Fibroblast of mammary gland (primary cell): ENCODE measurements at places on chromosomes 6 and 20.
A peak's percentile ranks its signal among the peaks of the same experiment; 100 is the strongest.

DNA sequence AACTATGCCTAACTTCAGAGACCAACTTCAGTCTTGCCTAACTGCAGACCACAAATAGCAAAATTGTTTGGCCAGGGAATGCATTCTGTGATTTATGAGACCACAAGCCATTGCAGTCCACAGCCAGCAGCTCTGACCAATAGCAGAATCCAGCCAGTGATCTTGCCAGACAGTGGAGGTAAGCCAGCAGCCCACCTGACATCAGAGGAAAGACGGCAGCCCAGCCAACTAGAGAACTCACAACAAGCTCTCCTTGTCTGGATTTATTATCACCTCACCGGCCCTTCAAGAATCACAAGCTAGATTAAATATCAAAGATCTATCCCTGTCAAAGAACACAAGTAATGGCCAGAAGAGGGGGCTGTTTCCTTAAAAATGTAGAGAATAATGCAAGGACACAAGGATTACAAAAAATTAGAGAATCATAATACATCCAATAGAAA is 66.5 kb upstream of the SLC35F1 start:
- DNase-seq: peak; percentile 55

GRCh38 chr6:107801173-107801886 is 22.8 kb downstream of the SCML4 start:
- peak; percentile 27 for DNase-seq

DNA sequence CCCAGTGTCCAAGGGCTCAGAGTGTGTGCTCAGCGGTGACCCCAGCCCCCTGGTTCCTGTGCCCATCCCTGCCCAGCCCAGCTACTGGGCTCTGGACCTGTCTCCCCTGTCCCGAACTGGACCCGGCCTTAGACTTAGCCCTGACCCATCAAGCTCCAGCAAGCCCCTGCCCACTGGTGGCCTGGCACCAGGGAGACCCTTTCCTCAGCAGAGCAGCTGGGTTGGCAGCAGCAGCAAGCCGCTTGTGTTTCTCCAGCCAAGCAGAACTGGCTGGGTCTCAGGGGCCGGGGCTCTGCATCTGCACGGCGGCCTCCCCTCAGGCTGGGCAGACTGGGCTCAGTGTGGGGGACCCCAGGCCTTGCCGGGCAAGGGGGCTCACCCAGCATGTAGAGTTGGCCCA is 801 bp downstream of the SPDEF start:
- DNase-seq: no peak

DNA sequence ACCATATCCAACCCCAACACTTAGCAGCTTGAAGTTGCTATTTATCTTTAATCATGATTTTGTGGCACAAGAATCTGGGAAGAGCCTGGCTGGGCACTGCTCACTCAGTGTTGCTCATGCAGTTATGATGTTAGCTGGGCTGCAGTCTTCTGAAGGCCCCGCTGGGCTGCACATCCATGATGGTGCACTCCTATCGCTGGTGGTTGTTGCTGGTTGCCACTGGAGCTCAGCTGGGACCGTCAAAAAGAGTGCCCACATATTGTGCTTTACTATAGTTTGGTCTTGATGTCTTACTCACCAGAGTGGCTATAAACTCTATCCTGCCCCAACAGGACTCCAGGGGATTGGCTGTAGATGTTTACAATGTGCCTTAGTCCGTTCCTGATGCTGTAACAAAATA is 137.8 kb downstream of the PCSK2 start:
- no peak for DNase-seq

- DNase-seq: no peak
Measured at GRCh38 chr6:3424185-3424927, 32.5 kb downstream of the SLC22A23 start.

DNA sequence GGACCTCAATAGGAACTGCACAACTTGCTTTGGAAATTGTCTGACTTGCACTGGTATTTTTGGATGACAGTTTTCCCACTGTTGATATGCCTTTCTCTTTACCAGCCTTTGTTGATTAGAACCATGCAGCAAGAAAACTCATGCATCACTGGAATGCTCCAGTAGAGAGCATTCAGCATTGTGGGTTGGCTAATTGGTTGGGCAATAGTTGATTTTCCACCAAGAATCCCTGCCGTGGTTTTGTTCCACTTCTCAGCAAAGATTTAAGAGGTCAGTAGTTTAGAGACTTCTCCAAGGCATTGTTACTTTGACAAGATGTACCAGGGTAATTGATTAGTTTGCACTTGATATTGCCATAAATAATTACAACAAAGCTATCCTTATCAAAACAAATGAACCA is 260.0 kb downstream of the DHX35 start:
- no peak for DNase-seq

- DNase-seq: no peak
Measured at GRCh38 chr6:61200444-61200843, 1085.6 kb downstream of the KHDRBS2 start.

DNA sequence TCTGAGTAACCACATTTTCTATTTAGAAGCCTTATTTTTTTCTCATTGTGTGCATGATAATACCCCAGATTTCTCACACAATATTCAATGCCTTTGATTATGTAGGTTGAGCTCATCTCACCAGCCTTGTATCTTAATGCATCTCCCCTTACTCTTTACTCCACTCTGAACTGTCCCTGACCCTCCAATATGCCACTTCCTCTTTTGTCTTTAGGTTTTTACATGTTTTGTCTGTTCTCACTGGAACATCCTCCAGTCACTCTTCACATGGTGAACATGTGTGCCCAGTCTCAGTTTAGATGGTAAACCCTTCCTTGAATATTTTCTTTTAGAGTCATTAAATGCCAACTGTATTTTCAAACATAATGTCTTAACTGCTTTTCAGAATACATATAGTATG is 392.9 kb upstream of the IMPG1 start:
- no peak for DNase-seq

DNA sequence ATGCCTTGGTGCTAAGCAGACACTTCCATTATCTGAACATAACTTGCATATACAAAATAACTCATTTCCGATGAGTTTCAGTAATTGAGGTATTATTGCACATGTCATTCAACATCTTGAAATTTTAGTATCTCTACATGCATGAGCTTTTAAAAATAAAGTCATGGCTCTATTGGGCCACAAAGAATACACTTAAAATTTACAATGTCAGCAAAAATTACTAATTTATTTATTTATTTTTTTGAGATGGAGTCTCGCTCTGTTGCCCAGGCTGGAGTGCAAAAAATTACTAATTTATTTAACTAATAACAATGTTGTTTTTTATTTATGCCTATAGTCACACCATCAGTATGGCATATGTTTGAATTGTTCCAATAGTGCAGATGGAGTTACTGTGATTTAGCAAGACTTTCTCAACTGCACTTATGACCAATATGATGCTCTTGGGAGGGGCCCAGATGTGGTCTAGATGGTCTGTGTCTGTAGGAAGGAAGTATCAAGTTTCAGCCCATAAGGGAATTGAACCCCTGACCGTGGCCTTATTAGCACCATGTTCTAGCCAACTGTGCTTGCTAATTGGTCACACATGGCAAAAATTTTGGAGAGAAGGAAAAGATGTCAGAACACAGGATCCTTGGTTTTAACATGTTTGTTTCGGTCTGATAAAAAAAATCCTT is 370.7 kb upstream of the TSHZ2 start:
- DNase-seq: peak; percentile 88

- DNase-seq: peak; percentile 73
Measured at GRCh38 chr20:56429502-56429901, 17.4 kb downstream of the CASS4 start.

DNA sequence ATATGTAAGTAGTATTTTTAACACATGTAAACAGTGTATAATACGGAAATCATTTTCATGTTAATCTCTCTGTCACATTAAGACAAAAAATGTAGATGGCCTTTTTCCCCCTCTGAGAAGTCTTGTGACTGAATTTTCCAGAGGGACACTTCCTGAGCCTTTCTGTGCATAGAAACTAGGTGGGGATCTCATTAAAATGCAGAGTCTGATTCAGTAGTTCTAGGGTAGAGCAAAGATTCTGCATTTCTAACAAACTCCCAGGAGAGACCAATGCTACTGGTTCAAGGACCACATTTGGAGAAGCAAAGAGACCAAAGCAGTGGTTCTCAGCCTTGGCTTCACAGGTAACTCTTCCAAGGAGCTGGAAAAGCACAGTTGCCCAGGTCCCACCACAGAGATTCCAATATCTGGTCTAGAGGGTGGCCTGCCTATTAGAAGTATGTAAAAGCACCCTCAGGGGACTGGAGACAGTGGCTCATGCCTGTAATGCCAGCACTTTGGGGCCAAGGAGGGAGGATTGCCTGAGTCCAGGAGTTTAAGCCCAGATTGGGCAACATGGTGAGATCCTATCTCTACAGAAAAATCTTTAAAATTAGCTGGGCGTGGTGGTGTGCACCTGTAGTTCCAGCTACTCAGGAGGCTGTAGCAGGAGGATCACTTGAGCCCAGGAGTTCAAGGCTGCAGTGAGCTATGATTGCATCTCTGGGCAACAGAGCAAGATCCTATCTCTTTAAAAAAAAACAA is 378.5 kb downstream of the KIF16B start:
- no peak for DNase-seq

DNA sequence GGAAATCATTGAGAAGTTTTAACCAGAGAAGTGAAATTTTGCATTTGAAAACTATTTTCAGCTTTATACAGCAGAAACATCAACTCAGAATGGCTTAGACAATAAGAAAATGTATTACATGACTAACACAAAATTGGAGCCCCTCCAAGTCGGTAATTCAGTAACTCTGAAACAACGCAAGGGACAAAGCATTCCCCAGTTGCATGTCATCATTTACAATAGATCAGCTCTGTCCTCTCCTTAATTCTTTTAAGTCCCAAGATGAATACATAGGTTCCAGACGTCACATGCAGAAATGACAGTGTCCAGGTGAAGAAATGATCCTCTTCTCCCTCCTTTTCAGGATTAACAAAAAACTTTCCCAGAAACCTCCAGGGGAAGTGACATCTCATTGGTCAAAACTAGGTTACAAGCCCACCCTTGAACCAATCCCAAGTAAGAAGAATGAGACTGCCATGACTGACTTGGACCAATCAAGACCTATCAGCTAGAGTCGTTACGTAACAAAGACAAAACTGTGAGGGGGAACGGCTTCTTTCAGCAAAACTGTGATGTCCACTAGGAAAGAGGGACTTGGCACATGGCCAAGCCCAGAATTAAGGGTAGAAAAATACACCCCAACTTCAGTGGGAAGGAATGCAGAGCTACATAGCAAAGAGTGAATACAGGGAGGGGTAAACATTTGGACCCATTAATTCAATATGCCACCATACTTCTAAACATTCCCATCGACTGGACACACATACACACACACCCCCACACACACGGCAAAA is 149.8 kb upstream of the PRND start:
- DNase-seq: peak; percentile 45

DNA sequence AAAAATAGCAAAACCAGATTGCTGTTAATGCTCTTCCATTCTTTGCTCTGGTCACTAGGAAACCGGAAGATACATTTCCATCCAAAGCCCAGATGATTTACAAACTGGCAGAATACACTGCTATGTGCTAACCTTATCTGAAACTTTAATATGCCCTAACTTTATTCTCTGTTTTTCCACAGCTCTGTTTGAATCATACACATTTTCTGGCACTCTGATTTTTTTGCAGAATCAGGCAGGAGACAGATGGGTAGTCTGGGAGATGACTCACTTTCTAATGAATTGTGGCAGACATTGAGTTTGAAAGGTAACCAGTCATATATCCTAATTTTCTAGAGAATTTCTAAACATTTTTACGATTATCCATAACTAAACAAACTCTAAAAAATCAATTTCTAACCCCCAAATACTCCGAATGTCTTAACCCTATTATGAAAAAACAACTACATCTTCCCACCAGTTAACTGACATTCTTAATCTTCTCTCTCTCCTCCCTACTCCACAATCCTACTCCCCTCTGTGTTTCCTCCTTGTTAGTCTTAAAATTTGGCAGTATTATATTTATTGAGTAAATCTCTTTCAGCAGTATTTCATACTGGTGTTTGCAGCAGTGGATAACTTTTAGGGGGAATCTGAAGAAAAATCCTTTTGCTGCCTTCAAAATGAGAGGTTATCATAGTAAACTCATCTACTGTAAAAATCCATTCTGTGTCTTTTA is 63.5 kb downstream of the MAN1A1 start:
- DNase-seq: peak; percentile 63

DNA sequence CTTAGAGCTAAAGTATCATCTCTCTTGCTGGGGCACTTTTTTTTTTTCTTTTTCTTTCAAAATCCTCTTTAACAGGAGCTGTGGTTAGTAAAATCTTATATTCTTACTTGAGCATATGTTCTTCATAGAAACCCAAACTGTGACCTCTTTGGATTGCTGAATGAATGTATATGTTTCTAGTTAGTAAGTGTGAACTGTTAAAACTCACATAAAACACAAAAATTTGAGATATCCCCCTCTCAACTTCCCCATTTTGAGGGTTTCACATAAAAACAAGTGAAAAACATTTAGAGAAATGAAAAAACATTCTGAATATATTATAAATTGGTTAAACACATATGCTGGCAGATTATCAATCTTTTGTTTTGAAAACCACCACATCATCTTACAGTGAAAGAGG is 78.1 kb downstream of the INSM1 start:
- DNase-seq: no peak

DNA sequence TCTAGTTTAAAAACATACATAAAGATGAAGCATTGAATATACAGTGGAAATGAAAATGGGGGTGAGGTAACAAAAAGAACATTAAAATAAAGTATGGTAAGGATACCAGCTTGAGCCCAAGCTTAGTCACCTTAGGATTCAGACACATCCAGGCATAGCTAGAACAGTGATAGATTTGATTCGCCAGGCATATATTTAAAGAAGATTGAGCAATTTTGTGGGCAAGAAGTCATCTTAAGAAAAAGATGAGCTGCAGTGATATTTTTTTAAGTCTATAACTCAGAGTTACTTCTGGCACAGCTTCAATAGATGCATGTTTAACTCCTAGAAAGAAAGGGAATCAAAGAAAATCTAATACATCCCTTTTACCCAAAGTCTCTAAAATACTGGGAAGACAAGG is 97.9 kb downstream of the BMP5 start:
- DNase-seq: peak; percentile 75

DNA sequence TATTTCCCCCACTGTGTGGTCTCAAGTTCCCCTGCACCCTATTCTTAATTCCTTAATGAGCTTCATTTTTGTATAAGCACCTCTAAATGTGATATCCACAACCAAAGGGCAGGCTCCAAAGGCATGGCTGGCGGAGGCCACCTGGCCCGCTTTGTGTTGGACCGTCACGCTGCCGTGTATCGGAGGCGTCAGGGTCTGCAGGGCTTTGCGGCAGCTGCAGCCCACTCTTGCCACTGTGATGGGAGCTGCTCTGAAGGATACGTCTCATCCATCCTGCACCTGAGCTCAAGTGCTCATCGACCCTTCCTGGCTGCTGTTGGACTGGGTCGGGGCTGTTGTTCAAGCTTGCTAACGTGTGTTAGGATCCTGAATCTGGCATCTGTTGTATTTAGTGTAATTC is 177.6 kb downstream of the ARID1B start:
- no peak for DNase-seq

- DNase-seq: no peak
Measured at GRCh38 chr20:11905460-11906179, 12.1 kb upstream of the BTBD3 start.
